ENCODE measurements at places on chromosomes 12 and 14.

- no peak for DNase-seq
Observed at GRCh38 chr14:99562856-99563748, 40.9 kb downstream of the CCDC85C start.

- no peak for DNase-seq
Observed at GRCh38 chr14:38083039-38083438, 124.7 kb upstream of the SSTR1 start.

GRCh38 chr12:126286203-126286602 is 1221.0 kb downstream of the AACS start:
- no peak for DNase-seq

DNA sequence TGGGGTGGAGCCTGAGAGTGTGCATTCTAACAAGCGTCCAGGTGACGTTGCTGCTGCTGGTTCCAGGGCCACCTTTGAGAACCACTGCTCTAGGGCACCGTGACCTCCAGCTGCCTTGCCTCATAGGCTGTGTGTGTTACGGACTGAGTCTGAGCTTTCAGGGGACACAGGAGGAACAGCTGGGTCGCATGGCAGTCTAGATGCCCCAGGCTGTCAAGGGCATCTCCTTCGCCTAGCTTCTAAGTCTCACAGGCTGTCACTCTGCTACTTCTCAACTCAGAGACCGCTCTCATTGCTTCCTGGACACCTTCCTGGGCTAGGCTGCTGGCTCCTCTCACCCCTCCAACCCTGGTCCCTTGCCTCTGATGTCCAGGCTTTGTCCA is 965 bp downstream of the KRT73 start:
- DNase-seq = no peak

GRCh38 chr12:128682548-128683275 is 141.0 kb downstream of the SLC15A4 start:
- no peak for DNase-seq

DNA sequence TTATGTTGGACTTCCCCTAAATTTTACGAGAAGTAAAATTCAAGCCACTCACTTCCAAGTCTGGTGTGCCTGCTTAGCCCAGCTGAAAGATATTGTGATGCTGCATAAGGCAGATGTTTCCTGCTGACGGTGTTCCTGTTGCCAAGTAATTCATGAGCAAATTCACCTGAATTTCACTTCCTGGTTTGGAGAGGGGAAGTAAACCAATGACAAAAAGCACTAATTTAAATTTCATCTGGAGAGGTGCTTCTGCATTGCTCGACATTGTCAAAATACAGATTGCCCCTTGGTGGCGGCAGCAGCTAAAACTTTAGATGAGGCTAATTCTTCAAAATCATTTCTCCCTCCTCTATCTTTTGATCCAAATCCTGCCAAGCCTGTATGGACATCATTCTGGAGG is 281.1 kb downstream of the AACS start:
- DNase-seq = no peak

- no peak for DNase-seq
Observed at GRCh38 chr12:51896236-51896635, 8.3 kb downstream of the ANKRD33 start.

DNA sequence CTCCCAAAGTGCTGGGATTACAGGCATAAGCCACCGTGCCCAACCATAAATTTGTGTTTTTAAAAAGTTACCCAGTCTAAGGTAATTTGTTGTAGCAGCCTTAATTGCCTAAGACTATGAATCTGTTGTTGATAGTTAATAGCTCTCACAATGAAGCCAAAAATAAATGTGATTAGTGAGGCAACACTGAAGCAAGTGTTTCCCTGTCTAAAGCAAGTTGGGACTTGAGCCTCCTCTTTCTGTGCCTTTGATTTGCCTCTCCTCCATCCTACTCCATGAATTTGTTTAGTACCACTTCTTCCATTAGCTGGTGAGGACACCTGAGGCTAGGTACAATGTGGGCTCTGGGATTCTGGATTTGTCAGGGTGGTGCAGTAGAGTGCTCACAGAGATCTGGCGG is 36.8 kb downstream of the DAAM1 start:
- no peak for DNase-seq

DNA sequence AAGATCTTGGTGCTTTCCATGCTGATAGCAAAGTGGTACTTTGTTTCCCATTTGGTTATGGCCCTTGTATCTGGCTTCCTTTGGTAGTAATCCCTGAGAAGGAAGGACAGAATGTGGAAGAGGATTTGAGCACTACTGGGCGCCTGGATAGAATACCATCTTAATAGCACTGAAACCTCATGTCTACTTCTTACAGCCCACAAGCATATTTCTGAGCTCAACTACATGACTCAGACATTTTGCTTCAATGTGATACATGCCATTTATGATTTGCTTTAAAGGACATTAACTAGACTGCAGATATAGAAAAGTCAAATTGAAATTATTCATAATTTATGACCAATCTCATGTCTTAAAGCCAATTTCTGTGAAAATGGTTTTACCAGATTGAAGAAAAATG is 80.4 kb downstream of the LIN7A start:
- no peak for DNase-seq

- no peak for DNase-seq
Observed at GRCh38 chr12:68794653-68795251, 13.2 kb upstream of the MDM2 start.

DNA sequence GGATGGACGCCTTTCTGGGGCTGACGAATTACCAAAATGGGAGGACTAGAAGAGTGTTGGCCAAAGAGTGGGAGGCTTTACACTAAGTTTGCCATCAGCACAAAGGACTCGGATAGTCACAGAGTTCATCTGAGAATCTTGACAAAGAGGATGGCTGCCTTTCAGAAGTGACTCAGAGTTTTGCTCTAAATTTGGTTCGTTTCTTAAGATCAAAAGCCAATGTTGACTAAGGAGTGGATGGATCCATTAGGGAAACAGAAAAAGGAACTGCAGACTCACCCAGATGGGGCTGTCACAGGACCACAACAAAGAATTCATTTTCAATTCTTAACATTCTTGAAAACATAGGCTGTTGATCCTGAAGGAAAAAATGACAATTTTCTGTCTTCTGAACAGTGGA is 81.3 kb upstream of the DUSP6 start:
- no peak for DNase-seq

DNA sequence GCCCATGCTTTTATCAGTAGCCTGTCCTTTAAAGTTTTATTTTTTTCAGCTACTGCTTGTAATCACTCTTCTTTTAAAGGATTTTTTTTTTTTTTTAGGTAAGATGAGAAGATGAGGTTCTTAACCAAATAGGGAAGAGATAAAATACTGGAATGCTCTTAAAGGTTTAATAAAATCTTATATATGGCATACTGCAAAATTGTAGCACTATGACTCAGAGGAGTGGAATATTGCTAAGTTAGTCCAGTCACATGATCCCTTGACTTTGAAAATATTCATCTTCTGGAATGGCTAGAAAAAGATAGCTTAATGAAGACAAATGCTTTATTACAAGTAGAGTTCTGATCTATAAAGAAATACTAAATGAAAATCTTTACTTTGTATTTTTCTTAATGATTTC is 116.6 kb downstream of the NAV3 start:
- DNase-seq = no peak

- no peak for DNase-seq
Observed at GRCh38 chr14:53845813-53846693, 110.6 kb downstream of the BMP4 start.

GRCh38 chr14:31400031-31400638 is 20.2 kb downstream of the HEATR5A start:
- no peak for DNase-seq

DNA sequence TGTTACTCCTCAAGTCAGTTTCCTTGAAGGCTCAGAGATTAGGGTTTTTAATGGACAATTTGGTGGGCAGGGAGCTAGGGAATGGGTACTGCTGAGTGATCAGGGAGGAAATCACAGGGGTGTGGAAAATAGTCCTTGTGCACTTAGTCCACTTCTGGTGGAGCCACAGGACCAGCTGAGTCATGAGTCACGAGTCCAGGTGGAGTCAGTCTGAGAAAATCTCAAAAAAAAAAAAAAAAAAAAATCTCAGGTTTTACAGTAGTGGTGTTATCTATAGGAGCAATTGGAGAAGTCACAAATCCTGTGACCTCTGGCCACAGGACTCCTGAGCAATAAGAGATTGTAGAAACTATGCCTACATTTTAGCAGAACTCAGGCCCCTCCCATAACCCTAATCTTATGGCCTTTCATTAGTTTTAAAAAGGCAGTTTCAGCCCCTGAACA is 28.2 kb upstream of the AMN1 start:
- no peak for DNase-seq

Measured in stimulated activated CD4-positive, alpha-beta T cell treated with anti-CD3 and anti-CD28 coated beads, Interleukin-1b, Interleukin-23, amount 100 ng/mL, for 48 hours (primary cell).